PC-9 (cell line): ENCODE measurements at places on chromosomes 3 and 15.

DNA sequence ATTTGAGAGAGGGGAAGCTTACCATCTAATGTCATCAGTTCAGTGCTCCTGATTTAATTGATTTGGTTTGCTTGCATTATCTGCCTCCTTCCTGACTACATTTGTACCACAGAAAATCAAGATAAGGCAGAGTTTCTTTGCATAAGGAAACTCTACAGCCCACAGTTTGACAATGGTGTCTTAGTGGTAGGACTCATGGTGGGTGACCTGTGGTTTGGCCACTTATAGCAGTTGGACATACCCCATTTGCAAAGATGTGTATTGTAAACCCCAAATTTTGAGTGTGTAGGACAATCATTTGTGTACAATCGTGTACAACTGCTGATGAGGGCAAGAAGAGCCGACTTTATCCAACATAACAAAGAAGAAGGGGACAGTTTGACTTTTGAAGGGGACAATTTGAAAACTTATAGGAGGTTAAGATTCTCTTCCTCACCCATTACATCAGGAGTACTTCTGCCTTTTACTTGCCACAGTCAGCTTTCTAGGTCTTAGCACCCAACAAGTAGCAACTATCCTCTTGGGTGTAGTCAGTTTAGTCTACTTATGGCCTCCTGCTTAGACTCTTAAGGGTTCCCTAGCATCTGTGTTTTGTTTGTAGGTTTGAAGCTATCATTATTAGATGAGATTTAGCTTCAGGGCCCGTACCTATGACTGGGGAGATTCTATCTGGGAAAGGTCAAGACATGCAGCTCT lies 6.2 kb downstream of the TGFBR2 start:
- DNase-seq: no peak
- H3K4me3 ChIP-seq: no peak overlapping the region
- H3K27ac ChIP-seq: no peak overlapping the region
- H3K36me3 ChIP-seq: no peaks in the 10 kb centered on the region
- no peaks in the 10 kb centered on the region for H3K27me3 ChIP-seq

DNA sequence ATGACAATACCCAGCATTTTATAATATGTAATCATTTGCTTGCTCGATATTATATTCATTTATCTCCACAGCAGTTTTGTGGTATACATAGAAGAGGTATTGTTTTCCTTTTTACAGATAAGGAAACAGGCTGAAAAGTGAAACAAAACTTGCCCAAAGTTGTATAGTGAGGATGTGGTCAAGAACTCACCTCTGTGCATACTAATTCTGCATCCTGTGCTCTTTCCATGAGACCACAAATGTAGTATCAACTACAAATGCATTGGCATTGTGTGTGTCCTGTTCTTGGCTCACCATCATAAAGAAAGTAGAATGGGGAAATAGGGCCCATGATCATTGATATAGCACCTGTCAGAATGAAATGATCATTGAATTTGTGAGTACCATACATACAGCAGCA lies 167.3 kb downstream of the NECTIN3 start:
- H3K4me3 ChIP-seq: no peak overlapping the region
- no peaks in the 10 kb centered on the region for H3K36me3 ChIP-seq
- no peak for DNase-seq
- H3K27me3 ChIP-seq: no peaks in the 10 kb centered on the region

DNA sequence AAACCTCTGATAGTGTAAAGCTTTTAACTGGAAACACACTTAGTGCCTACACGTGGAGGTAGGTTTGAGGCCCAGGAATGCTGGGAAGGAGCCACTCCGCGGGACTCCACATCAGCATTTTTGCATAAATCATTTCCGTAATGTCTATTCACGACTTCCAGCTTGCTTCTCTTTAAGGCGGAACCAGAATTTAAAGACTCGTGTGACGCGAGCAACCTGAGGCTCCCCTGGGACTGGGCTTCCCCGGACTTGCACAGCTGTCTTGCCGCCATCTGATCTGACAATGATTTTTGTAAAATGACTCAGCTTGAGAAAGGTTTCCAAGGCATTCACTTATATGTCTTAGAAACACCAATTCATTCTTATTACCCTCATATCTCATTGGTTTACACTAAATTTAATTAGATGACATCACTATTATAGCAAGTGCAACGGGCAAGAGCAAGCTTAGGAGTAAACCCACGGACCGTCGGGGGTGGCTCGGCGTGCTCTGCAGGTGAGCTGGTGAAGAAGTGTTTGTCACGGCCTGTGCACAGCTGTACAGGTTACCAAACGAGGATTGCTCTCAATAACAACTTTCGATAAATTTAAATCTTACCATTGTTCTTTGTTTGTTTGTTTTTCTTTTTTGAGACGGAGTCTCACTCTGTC lies 95.2 kb downstream of the CHSY1 start:
- H3K4me3 ChIP-seq: no peak overlapping the region
- H3K27me3 ChIP-seq: no peaks in the 10 kb centered on the region
- no peak for DNase-seq
- H3K27ac ChIP-seq: no peak overlapping the region

- H3K4me3 ChIP-seq: no peak overlapping the region
- H3K27me3 ChIP-seq: no peaks in the 10 kb centered on the region
- no peak for DNase-seq
- H3K27ac ChIP-seq: no peak overlapping the region
- H3K36me3 ChIP-seq: no peaks in the 10 kb centered on the region
These were observed 14.0 kb upstream of the STAC start for GRCh38 chr3:36366308-36366707.

DNA sequence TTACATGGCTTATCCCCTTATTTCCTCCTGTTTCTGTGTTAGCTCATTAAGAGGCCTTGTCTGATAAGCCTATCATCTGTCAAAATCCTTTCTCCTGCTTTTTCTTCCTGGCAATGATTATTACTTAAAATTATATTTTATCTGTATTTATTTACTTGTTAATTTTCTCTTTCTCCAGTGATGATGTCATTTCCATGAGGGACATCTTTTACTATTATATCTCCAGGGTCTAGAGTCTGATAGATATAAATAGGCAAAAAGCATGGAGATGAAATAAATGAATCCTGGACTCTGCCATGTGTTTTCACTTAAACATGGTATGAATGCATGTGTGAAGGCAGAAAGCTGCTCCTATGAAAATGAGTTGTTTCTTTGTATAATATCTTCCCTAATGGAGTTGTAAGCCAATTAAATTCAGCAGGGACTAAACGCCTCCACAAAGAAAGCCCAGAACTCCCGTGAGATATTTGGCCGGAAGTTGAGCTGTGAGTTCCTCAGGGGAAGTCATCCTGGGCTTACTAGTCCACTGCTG lies 375.2 kb downstream of the TUSC7 start:
- no peak for DNase-seq
- no peaks in the 10 kb centered on the region for H3K4me1 ChIP-seq
- H3K4me3 ChIP-seq: no peak overlapping the region
- H3K27ac ChIP-seq: no peak overlapping the region
- H3K27me3 ChIP-seq: no peaks in the 10 kb centered on the region

DNA sequence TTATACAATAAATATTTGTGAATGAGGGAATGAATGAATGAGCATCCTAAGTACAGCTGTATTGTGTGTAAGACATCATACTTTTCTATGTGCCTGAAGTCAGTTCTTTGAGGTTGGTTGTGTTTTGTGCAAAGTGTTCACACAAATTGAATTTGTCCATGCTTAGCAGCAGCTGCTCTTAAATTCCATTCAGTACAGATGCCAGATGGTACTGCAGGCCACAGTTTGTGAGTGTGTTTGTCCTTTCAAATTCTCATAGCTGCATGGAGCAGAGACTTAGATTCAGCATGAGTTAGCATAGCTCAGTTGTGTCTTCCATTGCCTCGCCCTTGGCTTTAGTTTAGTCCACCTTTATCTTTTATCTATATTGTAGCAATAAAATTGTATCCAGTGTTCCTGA lies 3.8 kb upstream of the ZNF385D start:
- no peak overlapping the region for H3K4me3 ChIP-seq
- no peaks in the 10 kb centered on the region for H3K4me1 ChIP-seq
- no peak overlapping the region for H3K27ac ChIP-seq

DNA sequence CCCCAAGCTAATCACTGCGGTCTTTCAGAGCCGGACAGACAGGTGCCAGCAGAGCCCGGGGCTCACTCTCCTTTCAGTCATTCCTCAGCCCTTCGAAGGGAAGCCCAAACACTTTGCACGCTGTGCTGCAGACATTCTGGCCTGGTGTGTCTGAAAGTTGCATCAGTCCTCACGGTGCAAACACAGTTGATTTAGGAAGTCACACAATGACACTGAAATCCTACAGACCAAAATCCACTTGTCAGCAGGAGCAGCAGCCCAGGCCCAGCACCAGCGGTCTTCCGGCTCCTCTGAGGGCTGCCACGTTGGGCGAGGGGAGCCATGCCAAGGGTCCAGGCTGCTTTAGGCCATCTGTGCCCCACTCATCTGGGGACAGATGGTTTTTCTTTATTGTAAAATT lies 61.6 kb downstream of the RGMA start:
- no peaks in the 10 kb centered on the region for H3K4me1 ChIP-seq
- no peak overlapping the region for H3K4me3 ChIP-seq
- H3K27ac ChIP-seq: no peak overlapping the region
- peaks cover 28% of the 10 kb centered on the region for H3K36me3 ChIP-seq
- no peaks in the 10 kb centered on the region for H3K27me3 ChIP-seq
- no peak for DNase-seq

DNA sequence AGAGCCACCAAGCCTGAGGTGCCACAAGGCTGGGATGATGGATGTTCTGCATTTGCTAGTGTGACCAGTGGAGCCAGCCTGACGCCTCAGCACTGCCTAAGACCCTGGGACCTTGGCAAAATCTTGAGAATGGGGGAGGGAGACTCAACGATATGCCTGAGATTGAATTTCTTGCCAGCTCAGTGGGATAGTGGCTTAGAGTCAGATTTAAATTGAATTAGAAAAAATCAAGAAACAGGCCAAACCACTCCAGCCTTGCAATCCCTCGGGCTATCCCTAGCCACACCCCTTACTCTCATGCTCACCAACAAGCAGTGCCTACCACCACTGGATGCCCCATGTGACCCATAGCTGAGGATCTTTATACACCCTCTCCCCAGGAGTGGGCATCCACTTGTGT lies 18.7 kb upstream of the PDE8A start:
- no peaks in the 10 kb centered on the region for H3K27me3 ChIP-seq
- no peaks in the 10 kb centered on the region for H3K36me3 ChIP-seq
- peak overlapping the region; percentile 45 for H3K27ac ChIP-seq
- H3K4me1 ChIP-seq: peaks cover 43% of the 10 kb centered on the region
- no peak overlapping the region for H3K4me3 ChIP-seq

GRCh38 chr3:129536804-129537203 lies 6.2 kb upstream of the H1-8 start:
- H3K4me3 ChIP-seq: no peak overlapping the region
- no peaks in the 10 kb centered on the region for H3K27me3 ChIP-seq
- no peak for DNase-seq
- H3K36me3 ChIP-seq: no peaks in the 10 kb centered on the region

GRCh38 chr15:68584756-68585573 lies 6.2 kb downstream of the CORO2B start:
- DNase-seq: no peak
- no peaks in the 10 kb centered on the region for H3K36me3 ChIP-seq
- H3K27ac ChIP-seq: peak overlapping the region; percentile 80; the same call in 1 of the 2 replicates
